ENCODE measurements at places on chromosomes 5 and 9. TPM values are rescaled to one million over a fixed set of nuclear protein-coding genes. Genes with fewer than 3 reads are reported as not detected.

The STING1 gene
- 69.5 TPM for total RNA-seq

The CDKN2B-AS1 gene
- total RNA-seq: 1.3 TPM

The RNF183 gene
- not detected for total RNA-seq

The INSYN2B gene
- 13.4 TPM for total RNA-seq

The CD72 gene
- 1.0 TPM for total RNA-seq

The FOXD4 gene
- total RNA-seq: 0.18 TPM

The CACFD1 gene
- 6.5 TPM for total RNA-seq

The GLDC gene
- 0.12 TPM for total RNA-seq

The SLC36A3 gene
- not detected for total RNA-seq

The PTCH1 gene
- 5.9 TPM for total RNA-seq

The NR6A1 gene
- 0.13 TPM for total RNA-seq

The GEMIN5 gene
- total RNA-seq: 22.7 TPM

The ITGA2 gene
- 44.5 TPM for total RNA-seq

The MARCHF11 gene
- total RNA-seq: not detected

The CCDC112 gene
- total RNA-seq: 4.9 TPM

The ARHGEF37 gene
- total RNA-seq: 0.66 TPM

The HARS1 gene
- 97.9 TPM for total RNA-seq

The NTNG2 gene
- 0.41 TPM for total RNA-seq

The GABRA6 gene
- total RNA-seq: not detected

The GPR21 gene
- total RNA-seq: not detected

The AUH gene
- 10.4 TPM for total RNA-seq

The TMEFF1 gene
- 1.5 TPM for total RNA-seq

The SPAAR gene
- total RNA-seq: 0.22 TPM

The LECT2 gene
- total RNA-seq: not detected

The MARCOL gene
- not detected for total RNA-seq

The MYOT gene
- total RNA-seq: not detected

The CTXN3 gene
- total RNA-seq: not detected

The NR5A1 gene
- total RNA-seq: not detected

The LCN12 gene
- not detected for total RNA-seq

The TMEM252 gene
- not detected for total RNA-seq

The SRA1 gene
- 53.1 TPM for total RNA-seq

The ABO gene
- total RNA-seq: not detected

The CSF2 gene
- not detected for total RNA-seq

The KCNMB1 gene
- total RNA-seq: not detected

The SKP1 gene
- total RNA-seq: 429 TPM
